ENCODE measurements at places on chromosomes 7 and 10.

DNA sequence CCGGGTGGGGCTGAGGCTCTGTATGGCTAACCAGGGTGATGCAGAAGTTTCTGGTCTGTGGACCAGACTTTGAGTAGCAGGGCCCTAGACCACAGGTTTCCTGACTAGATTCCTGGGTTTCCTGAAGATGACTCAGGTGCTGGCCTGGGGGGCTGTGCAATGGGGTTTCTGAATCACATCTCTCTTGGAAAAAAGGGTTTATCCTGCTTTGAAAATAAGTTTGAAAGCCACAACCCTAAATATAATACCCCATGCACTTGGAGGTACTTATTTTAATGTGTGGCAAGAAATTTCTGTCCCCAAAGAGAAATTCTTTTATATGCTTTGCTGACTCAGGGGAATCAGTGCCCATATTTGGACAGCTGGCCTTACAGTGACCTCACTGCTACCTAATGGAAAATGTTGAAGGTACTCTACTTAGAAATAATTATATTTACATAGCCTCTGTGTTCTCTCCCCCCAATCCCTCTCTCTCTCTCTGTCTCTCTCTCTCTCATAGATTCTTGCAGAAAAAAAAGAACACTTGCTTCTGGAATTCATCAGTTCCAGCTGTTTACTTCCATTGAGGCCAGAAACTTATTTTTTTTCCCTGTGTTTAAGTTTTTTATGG is 184.4 kb upstream of the LYZL2 start:
- no peak for DNase-seq

DNA sequence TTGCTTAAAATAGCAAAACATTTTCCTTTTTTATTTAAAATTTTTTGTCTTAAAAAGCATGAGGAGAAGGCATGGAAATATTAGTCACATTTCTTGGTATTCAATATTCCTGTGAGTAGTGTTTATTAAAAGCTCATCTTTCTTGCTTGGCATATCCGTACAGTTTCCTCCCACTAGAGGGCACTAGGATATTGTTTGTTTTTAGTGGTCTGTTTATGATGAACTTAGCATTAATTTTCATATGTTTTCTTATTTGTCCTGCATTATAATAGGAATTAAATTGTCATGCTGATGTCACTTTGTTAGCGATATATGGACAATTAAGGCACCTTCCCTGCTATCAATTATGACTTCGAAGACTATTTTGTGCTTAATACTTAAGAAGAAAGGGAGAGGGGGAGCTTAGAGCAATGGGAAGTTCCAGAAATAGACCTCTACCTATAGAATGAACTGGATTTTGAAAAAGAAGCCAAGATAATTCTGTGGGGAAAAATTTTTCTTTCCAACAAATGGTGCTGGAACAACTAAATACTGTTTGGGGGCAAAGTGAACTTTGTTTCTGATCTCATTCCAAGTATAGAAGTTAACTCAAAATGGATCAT is 91.0 kb upstream of the STRIP2 start:
- no peak for DNase-seq

- DNase-seq, result no peak
Observed at GRCh38 chr10:100045592-100045991, 35.8 kb upstream of the DNMBP start.

GRCh38 chr7:71220210-71220695 is 88.3 kb downstream of the GALNT17 start:
- DNase-seq, result no peak

- no peak for DNase-seq
Observed at GRCh38 chr7:95253986-95254385, 70.3 kb downstream of the PON1 start.

- no peak for DNase-seq
Observed at GRCh38 chr7:105878746-105879605, 2.6 kb upstream of the ATXN7L1 start.

- DNase-seq, result no peak
Observed at GRCh38 chr7:105642264-105642663, 61.0 kb upstream of the EFCAB10 start.

- no peak for DNase-seq
Observed at GRCh38 chr10:84375011-84375410, 46.6 kb downstream of the CCSER2 start.

DNA sequence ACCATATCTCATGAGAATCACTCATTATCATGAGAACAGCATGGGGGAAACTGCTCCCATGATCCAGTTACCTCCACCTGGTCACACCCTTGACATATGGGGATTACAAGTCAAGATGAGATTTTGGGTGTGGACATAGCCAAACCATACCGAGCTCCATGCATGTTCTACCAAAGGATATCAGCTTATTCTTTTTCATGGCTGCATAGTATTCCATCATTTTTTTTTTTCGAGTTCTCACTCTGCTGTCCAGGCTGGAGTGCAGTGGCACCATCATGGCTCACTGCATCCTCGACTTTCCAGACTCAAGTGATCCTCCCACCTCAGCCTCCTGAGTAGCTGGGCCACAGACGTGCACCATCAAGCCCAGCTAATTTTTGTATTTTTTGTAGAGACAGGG is 668.3 kb downstream of the GATA3 start:
- no peak for DNase-seq

DNA sequence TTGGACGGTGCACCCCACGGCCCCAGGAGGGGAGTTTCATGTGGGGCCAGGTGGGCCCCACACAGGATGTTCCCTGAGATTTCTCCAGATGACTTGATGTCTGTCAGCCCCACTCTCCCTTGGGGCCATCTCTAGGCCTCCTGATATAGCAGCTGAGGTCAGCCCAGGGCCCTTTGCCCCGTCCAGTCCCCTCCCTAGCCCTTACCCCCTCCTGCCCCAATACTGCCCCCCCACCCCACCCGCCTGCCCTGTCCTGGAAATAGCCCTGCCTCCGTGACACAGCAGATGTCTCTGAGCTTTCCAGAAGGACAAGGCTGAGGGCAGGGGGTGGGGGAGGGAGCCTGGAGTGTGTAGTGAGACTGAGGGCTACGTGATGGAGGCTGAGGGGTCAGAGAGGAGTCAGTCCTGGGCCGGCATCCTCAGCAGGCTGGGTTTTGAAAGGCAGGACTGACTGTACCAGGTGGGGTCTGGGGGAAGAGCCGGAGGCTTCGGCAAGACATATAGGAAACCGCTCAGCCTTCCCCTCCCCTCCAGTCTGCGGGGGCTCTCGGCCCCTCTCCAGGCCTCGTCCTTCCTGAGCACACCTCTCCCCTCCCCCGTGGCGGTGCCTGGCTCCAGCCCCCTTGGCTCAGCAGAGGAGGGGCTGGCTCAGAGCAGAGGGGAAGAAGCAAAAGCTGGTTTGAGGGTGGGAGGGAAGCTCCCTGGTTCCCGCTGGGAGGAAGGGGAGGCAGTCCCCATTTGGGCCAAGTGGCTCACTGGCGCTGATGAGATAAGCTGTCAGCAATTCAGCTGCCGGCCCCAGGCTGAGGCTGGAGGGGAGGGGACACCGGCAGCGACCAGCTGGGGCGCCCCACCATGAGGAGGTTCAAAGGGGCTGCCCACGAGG is 2.0 kb downstream of the FLNC start:
- no peak for DNase-seq
